B cell (primary cell): ENCODE measurements at places on chromosomes 5 and 9. TPM values are rescaled to one million over a fixed set of nuclear protein-coding genes. Genes with fewer than 3 reads are reported as not detected.
A peak's percentile ranks its signal among the peaks of the same experiment; 100 is the strongest.

The ADRB2 gene
- 11.4 and 12.4 TPM in 2 replicates for total RNA-seq

The ADAMTS16 gene
- total RNA-seq: not detected in 2 replicates

The SHISAL2B gene
- not detected in 2 replicates for total RNA-seq

The PTGS1 gene
- 9.5 and 10.4 TPM in 2 replicates for total RNA-seq

DNA sequence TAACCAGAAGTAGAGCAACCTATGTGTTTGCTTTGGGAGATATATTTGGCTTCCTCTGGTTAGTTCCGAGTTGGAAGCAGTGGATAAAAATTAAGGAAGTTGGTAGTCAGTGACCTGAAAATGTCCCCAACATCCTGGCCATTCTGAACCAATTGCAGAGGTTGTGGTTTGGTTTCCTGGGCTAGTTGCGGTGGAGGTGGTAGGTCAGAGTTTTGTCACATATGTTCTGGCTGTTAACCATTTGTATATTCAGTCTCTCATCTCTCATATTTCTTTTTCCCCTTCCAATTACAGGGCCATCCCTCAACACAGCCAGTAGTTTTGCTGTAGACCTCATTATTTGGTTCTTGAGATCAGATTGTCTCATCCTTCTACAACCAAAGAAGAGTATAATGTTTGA is 1026.9 kb downstream of the PTPRD start:
- no peak for DNase-seq

- no peak for DNase-seq
Observed at GRCh38 chr5:137699336-137700281, 36.3 kb downstream of the KLHL3 start.

DNA sequence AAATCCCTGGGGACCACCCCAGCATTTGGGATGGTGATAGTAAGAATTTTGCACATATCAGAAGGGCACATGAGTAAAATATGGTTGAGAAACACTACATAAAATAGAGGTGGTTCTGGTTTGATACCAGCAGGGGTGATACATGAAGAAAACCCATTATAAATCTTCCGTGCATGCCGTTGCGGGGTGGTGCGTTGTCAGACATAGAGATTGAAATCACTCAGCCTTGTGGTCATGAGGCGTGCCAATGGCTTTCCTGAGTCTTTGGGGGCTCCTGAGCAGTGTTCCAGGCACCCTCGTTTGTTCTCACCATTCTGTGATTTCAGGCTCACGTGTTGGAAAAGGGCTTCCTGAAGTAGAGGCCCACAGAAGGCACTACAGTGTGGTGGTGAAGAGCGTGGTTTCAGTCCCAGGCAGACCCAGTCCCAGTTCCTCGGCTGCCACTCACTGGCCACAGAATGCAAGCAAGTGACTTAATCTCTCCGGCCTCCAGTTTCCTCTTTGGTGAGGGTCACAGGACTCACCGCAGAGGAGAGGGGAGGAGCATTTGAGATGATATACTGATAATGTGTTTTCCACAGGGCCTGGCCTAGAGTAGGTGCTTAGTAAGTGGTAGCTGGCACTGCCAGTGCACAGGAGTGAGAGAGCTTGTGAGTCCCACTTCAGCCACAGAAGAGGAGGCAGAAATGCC is 20.5 kb upstream of the GLRX start:
- DNase-seq: peak; percentile 77

- no peak for DNase-seq
Observed at GRCh38 chr5:117769877-117770276, 1195.3 kb upstream of the SEMA6A start.
